H1 (cell line): ENCODE measurements at places on chromosomes 2 and 18.

GRCh38 chr18:56337507-56337906 lies 300.9 kb downstream of the TXNL1 start:
- DNase-seq: no peak

- no peak for DNase-seq
Measured at GRCh38 chr2:120904830-120905234, 169.2 kb downstream of the GLI2 start.

DNA sequence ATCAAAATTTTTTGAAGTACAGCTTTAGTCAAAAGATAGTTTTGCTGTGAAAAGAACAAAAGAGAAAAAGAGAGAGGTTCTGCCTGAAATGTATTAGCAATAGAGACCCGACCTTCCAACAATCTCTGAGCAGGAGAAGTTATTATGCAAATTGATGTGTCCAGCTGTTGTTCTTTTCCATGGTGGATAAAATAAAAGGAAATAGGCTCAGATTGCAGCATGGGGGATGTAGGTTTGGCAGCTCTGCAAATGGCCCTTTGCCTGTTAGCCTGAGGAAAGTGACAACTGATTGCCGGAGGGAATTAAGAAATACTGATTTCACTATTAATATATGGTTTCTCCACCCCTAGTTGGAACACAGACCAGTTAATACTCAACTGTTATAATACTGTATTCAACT lies 1283.2 kb upstream of the NXPH2 start:
- DNase-seq: no peak

DNA sequence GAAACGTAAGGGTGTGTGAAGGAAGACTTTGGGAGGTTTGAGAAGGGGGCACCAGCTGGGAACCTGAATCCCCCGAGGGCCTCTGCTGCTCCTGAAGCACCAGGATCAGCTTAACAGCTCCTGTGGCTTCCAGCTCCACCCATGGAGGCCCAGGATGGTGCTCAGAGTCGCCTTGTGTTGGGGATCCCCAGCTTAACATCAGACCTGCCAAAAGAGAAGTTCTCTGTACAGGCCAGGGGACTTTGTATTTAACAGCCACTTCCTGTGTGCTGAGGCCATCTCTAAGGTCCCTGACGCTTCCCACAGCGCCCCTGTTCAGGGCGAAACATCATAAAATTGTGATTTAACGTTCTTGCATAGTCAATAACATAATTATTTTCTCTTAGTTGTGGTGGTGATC lies 77.5 kb downstream of the NCK2 start:
- no peak for DNase-seq

GRCh38 chr2:215724146-215724545 lies 288.3 kb upstream of the FN1 start:
- DNase-seq: no peak

GRCh38 chr18:26723981-26724380 lies 141.5 kb downstream of the AQP4 start:
- DNase-seq: no peak

GRCh38 chr2:3094999-3095958 lies 282.3 kb downstream of the EIPR1 start:
- no peak for DNase-seq

- DNase-seq: no peak
Measured at GRCh38 chr18:54296062-54296461, 26.7 kb downstream of the POLI start.

DNA sequence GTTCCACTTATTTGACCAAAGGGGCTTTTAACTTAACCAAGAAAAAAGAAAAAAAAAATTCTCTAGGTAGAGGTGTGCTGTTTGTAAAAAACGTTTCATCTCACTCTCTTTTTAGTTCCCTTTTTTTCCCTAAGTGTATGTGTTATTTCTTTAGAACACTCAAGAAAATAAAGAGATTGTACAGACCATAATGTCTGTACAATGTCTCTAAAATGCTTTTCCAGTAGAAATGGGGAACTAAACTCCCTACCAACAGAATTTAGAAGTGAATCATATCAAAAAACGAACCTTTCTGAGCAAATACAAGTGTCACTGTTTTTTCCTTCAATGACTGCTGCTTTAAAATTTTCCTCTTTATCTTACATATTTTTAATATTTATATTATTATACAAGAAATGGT lies 72.0 kb downstream of the CDH7 start:
- DNase-seq: no peak

- DNase-seq: no peak
Measured at GRCh38 chr2:165827016-165827920, 33.2 kb upstream of the GALNT3 start.

DNA sequence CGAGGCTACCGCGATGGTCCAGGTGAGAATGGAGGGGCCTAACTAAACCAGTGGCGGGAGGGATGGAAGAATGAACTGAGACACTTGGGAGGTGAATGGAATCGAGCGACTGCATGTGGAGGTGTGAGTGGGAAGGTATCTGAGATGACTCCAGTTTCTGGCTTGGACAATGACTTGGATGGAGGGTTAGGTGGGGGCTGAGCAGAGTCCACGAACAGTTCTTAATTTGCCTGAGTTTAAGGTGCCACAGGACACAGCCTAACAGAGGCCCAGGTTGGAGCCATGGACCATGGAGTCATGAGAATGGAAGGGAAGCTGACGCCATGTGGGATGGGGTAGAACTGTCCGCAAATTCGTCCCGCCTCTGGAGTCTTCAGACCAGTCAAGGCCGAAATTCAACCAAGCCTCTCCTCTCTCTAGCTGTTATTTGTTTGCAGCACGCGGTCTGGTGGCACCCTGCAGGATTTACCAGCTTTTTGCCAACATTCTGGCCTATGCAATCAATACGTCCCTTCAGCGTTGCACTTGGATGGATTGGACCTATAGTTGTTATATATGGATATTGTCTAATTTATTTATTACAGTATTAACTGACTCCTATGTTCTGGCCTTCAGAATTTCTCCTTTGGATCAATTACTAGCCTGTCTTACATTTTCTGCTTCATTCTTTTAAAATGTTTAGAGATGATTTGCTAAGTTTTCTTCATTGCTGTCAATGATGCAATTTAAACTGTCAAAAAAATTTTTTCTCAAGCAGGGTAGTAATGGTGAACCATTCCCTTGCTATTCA lies 940 bp upstream of the BOLA3 start:
- no peak for DNase-seq

DNA sequence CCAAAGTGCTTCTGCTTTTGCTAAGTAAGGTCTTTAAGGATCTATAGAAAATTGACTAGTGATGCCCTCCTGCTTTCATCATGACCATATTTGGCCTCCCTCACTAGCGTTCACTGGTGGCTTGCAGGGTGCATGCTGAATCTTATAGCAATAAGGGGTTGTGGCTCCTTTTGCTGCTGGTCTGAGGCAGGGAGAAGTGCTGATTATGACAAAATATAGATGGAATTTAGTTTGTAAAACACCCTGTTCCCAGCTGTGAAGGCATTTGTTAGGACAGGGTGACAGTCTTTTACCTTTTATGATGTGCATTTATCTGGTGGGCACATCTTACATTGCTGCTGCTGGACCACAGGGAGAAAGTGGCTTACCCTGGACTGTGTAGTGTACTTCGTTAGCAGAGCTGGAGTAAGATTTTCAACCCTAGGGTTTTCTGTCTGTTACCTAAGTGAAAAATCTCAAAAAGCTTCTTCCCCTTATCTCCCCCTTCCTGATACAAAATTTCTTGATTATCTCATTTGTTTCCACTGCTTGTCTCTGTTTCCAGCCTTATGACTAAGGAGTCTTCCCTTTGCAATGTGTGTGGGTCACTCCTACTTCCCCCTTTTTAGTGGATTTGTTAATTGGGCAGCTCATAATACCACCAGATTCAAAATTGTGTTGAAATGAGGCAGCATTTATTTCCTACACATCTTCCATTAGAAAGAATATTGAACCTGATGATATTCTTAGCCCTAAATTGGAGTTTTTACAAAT lies 21.2 kb upstream of the RPL37A start:
- no peak for DNase-seq
